T-helper 17 cell (primary cell): ENCODE measurements at places on chromosomes 6 and 20.

DNA sequence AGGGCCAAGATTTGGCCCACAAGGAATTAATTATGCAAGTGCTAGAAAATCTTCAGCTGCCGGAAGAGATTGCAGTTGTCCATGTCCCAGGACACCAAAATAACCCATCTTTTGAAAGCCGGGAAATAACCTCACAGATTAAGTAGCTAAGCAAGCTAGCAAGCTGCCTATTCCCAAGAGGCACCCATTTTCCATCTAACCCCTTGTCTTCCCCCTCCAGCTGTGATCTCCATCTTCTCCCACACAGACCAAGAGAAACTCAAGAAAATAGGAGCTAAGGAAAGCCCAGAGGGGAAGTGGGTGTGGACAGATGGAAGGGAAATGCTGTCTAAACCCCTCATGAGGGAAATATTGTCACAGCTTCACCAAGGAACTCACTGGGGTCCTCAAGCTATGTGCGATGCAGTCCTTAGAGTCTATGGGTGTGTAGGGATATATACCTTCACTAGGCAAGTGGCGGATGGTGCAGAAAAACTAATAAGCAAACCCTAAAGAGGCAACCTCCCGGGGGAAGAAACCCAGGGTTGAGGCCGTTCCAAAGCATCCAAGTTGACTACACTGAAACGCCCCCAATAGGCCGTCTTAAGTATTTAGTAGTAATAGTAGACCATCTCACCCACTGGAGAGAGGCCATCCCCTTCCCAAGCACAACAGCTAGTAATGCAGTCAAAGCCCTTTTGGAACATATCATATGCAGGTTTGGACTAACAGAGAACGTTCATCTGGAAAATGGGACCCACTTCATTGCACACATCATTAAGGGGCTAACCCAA lies 64.3 kb upstream of the PRSS16 start:
- no peak for DNase-seq

- no peak for DNase-seq
Measured at GRCh38 chr20:34768096-34768495, 57.4 kb downstream of the NCOA6 start.

DNA sequence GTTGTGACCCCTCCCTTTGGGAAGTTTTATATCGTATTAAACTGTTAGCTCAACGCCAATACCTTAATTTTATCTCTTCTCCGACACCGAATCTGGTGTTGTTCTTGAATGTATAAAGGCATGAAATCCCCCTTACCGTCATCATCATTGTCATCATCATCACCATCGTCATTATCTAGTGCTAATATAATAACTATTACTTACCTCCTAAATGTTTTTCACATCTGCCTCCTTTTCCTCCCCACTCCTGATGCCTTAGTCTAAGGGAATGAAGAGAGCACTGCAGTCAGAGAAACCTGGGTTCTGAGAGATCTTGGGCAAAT lies 677 bp upstream of the ZBTB24 start:
- no peak for DNase-seq

- DNase-seq: no peak
Measured at GRCh38 chr20:38599410-38599882, 2.2 kb upstream of the ARHGAP40 start.
